ENCODE measurements at places on chromosomes 6 and 20. TPM values are rescaled to one million over a fixed set of nuclear protein-coding genes. Genes with fewer than 3 reads are reported as not detected.

HCK gene
- 6.0 TPM for total RNA-seq

GRCh38 chr6:117391874-117392583 is 33.7 kb downstream of the ROS1 start:
- no peak for DNase-seq
- no peak overlapping the region for H3K4me3 ChIP-seq
- H3K27me3 ChIP-seq, result no peaks in the 10 kb centered on the region
- H3K4me1 ChIP-seq, result no peaks in the 10 kb centered on the region
- no peaks in the 10 kb centered on the region for H3K36me3 ChIP-seq

DNA sequence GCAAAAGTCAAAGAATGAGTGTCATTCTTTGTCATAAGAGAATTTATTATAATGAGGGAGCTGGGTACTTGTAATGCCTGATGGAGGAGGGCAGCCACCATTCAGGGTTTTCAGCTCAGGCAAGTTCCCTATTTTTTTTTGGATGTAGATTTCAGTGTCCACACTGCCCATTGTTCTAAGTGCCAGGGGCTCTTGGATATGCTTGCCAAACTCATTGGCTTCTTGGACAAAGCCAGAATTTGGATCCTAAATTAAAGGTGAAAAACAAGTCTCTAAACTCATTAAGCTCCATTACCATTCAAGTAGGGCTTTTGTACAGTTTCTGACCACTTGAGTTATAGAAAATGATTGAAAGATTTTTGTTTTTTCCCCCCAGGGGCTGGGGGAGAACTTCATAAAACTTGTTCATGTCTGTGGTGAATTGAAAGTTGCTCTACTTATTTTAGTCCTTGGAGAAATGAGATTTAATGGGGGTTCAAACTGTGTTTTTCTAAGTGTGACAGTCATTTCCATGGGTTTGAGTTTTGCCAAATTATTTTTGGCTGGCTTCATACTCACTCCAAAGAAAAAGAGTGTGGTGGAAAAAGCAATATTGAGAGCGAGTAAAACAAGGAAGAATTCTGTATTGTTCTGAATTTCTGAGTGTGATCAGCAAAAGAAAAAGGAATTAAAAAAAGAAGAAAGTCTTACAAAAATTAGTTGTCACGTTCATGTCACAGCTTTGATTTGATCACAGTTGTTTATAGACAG is 46.0 kb downstream of the TIAM2 start:
- H3K4me3 ChIP-seq, result no peak overlapping the region
- H3K27ac ChIP-seq, result no peak overlapping the region
- H3K4me1 ChIP-seq, result peaks cover 3% of the 10 kb centered on the region
- no peak for DNase-seq
- no peaks in the 10 kb centered on the region for H3K36me3 ChIP-seq
- H3K27me3 ChIP-seq, result no peaks in the 10 kb centered on the region

- H3K27me3 ChIP-seq, result no peaks in the 10 kb centered on the region
- no peak overlapping the region for H3K4me3 ChIP-seq
- DNase-seq, result no peak
- no peak overlapping the region for H3K27ac ChIP-seq
- H3K4me1 ChIP-seq, result no peaks in the 10 kb centered on the region
These were observed 149.1 kb upstream of the BEND3 start for GRCh38 chr6:107264357-107264840.

- H3K27me3 ChIP-seq, result no peaks in the 10 kb centered on the region
- H3K36me3 ChIP-seq, result no peaks in the 10 kb centered on the region
- no peaks in the 10 kb centered on the region for H3K4me1 ChIP-seq
- DNase-seq, result no peak
- H3K4me3 ChIP-seq, result no peak overlapping the region
These were observed 8.4 kb upstream of the EPB41L1 start for GRCh38 chr20:36145877-36146707.

DNA sequence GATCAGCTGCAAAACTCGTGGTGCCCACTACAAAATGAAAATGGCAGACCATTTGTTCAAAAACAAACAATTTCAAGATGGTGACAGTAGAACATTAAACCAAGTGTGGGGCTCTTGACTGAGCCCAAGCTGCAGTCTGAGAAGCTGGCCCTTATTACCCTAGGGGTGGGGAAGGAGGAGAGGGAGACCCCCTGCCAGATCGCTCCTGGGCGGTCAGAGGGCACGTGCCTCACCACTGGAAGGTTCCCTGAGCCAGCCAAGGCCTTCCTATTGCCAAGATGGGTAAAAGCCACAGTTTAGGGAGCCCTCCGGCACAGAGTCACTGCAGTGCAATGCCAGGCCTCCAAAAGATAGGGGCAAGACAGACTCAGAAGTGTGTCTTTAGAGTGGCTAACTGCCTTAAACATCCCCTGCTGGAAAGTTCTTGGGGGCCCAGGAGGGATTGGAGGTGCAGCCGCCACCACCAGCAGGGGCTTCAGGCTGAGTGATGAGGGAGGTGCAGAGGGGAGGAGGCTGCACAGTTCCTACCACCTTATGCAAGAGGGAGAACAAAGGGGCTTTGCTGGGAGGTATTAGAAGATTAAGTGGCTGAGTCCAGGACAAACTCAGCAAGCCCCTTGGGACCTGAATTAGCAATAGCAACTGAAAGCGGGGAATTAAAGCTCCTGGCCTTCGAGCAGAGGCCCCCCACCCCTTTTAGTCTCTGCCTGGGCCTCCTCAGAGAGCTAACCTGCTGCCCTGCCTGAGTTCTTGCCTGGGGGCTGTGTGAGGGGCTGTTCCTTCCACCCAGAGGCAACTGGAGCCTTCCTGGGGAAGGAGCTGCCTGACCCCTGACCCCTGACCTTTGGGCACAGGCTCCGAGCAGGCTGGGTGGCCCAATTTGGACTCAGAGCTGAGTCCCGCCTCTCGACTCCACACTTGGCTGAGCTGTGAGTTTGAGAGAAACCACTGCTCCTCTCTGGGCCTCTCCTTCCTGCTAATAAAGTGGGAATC is 88.4 kb downstream of the VEGFA start:
- no peak overlapping the region for H3K27ac ChIP-seq
- no peaks in the 10 kb centered on the region for H3K36me3 ChIP-seq
- H3K27me3 ChIP-seq, result no peaks in the 10 kb centered on the region
- no peak overlapping the region for H3K4me3 ChIP-seq
